ENCODE measurements at places on chromosomes 13 and 19. TPM values are rescaled to one million over a fixed set of nuclear protein-coding genes. Genes with fewer than 3 reads are reported as not detected.

ZNF471 gene
- polyA plus RNA-seq: 18.3 TPM

NCAN gene
- 0.03 TPM for polyA plus RNA-seq

DNA sequence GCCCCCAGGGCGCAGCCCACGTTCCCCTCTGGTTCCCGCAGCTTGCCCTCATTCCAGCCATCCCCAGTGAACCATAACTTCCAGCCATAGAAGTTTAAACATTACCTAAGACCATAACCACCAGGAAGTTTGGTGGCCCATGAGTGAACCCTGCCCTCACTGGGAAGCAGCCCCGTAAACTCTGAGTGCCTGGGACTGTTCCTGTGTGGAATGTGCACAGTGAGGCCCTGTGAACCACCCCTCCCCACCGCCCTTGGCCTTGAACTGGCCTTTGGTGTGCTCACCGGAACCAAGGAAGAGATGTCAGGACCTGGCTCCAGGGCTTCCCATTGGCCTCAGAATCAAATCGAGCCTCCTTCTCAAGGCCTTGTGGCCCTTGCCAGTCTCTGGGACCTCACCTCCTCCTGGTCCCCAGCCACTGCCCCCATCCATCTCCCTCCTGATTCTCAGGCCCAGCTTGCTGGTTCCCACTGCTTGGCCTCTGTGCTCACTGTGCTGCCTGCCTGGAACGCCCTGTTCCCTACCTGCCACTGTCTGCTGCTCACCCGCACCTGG lies 46.5 kb downstream of the DNM2 start:
- no peak for DNase-seq

DNA sequence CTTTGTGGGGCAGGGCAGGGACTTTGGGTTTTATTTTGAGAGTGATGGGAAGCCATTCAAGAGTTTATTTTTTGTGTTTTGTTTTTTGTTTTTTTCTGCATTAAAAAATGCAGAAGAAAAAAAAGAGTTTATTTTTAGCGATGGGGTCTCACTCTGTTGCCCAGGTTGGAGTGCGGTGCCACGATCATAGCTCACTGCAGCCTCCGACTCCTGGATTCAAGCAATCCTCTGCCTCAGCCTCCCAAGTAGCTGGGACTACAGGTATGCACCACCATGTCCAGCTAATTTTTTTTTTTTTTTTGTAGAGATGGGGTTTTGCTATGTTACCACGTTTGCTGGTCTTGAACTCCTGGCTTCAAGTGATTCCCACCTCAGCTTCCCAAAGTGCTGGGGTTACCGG lies 12.5 kb upstream of the CA11 start:
- DNase-seq: no peak

DNA sequence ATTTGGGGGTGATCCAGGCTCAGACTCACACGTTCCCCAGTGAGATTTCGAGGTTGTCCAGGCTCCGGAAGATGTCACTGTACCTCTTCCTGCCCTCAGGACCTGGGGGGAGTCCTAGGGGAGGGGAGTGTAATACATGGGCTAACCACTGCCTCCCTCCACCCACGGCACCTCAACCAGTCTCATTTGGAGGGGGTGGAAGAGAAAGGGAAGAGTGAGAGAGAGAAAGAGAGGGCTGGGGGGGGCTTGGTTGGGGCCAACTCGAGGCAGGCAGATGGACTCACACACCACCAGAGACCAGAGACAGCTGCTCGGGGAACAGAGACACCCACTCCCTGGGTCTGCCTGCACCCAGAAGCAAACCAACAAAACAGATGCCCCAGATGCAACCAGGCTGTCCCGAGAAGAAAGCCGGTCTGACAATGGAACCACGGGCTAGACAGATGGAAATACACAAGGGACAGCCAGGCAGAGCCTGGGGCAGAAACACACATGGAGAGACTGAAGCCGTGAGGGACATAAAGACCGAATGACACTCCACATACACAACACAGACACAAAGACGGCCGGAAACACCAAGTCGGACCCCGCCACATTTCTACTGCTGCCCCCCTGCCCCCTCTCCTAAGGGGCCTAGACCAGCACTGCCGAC lies 825 bp downstream of the GMIP start:
- no peak for DNase-seq

DNA sequence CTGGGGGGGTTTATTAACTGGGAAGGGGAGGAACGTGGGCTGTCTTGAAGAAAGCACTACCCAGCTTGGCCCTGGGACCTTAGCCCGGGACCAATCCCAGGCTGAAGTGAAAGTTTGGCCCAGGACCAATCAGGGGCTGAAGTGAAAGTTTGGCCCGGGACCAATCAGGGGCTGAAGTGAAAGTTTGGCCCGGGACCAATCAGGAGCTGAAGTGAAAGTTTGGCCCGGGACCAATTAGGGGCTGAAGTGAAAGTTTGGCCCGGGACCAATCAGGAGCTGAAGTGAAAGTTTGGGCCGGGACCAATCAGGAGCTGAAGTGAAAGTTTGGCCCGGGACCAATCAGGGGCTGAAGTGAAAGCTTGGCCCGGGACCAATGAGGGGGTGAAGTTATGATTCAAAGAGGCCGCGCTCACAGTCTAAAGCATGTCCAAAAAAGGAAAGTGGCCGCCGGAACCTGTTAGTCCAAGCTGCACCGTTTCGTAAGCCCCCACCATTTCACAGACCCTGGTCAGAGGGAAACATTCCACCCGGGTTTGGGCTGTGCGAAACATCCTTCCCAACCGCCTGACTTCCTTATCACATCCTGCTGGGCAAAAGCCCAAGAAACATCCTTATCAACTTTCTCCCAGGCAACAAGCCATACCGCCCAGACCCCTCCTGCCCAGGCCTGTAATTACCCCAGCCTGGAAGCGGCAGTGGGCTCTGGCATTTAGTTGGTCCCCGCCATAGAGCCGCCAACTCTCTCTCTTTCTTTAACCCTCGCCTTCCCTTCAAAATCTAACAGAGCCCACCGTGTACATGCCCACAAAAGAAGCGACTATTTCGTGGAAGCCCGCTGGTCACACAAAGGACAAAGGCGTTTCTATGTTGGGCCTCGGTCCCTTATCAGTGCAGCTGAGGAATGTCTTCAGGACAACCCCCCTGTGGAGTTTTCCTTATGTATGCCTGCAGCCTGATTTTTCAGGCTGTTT lies 1.1 kb downstream of the ZNF850 start:
- DNase-seq: peak; percentile 65

- DNase-seq: no peak
These were observed 187.7 kb downstream of the FOXO1 start for GRCh38 chr13:40478775-40479174.

DNA sequence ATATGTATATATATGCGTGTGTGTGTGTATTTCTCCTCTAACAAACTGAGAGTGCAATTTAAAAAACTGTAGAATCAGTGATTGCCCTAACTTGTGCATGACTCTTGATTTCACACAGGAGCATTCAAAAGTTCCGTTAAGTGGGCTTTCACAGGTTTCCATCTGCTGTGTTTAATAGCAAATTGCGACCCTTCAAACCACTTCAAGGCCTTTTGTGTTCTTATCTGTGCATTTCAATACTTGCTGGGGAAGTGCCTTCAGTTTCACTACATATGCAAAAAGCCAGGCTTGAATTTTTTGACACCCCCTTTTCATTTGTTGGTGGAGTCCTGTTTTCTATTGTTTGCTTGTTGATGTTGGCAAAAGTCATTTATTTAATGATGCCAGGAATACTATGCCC lies 158.0 kb downstream of the TM9SF2 start:
- no peak for DNase-seq

- no peak for DNase-seq
These were observed 1.1 kb upstream of the MED26 start for GRCh38 chr19:16628984-16629691.

DNA sequence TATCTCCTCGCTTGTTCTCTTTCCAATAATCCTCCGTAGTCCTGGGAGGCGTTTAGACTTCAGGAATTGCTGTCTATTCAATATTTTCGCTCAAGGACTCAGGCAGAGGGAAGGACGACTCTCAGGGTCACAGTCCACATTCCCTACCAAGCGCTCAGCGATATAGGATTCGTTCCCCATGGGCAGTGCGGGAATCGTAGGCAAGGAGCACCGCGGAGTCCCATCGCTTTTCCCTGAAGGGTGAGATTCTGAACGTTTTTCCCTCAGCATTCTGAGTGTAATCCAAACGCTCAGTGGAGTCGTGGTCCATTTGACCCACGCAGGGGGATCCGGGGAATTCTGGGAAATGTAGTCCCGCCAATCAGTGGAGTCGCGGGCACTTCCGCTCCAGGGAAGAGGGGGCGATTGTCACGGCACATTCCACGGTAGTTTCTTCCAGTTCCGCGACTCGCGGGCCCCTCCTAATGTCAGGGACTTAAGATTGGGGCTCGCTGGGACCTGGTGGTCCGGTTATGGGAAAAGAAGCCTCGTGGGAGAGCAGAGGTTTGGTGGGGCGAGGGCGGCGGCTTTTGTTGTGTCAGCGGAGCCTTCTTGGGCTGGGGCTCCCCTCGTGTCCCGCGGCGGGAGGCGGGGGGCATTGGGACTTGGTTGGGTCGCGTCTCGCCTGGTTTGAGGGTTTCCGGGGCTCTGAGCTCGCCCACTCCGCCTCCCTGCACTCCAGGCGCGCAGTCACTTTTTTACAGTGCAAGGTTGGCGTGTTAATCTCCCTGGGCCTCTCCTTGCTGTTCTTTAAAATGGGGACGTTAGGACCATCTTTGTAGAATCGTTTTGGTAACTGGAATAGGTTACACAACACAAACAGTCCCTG lies at the start of gene ZNF234:
ZNF234 (plus strand) TSS at position 364 of the 868 bp plus-strand sequence. CDS start 3,079 bp downstream, outside the sequence.
- DNase-seq: peak; percentile 79
